GM13976 (cell line): ENCODE measurements at places on chromosomes 1 and 21.

DNA sequence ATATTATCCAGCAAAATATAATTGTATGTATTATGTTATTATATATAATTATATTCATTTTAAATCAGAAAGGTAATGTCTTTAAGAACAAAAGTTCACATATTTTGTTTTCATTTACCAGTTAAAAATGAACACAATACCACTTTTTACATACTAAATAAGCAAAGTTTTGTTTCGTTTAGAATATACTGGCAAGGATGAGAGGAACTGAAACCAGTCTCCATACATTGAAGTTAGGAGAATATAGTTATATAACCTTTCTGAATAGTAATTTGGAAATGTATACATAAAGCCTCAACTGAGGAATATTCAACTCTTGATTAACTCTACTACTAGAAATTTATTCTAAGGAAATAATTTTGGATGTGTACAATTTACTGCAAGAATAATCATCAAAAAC is 110.5 kb downstream of the ZNF644 start:
- DNase-seq = no peak

GRCh38 chr1:111956155-111956771 is 33.2 kb downstream of the KCND3 start:
- no peak for DNase-seq

DNA sequence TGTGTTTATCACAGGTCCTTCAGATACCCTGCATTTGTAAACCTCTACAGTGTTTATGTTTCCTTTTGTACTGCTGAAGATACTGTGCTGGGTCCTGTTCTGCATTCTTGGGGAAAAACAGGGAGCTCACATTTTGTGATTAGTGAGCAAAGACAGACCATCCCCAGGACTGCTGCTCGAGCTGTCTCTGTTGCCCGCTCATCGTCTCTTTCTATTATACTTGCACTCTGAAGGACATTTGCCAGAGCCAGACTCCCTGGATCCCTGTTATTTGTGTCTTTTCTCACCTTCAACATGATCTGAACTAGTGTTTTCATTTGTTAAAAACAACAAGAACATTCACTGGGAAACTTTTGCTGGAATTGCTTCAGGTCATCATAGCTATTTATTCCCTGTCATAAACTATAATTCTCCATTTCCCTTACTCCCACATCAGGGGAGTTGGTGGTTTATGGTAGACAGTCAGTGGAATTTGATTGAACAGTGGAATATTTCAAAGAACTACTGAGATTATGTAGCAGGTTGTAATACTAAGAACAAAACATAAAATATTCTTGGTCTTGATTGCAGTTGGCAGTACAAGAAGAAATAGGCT is 53.0 kb downstream of the PRRX1 start:
- DNase-seq = no peak

DNA sequence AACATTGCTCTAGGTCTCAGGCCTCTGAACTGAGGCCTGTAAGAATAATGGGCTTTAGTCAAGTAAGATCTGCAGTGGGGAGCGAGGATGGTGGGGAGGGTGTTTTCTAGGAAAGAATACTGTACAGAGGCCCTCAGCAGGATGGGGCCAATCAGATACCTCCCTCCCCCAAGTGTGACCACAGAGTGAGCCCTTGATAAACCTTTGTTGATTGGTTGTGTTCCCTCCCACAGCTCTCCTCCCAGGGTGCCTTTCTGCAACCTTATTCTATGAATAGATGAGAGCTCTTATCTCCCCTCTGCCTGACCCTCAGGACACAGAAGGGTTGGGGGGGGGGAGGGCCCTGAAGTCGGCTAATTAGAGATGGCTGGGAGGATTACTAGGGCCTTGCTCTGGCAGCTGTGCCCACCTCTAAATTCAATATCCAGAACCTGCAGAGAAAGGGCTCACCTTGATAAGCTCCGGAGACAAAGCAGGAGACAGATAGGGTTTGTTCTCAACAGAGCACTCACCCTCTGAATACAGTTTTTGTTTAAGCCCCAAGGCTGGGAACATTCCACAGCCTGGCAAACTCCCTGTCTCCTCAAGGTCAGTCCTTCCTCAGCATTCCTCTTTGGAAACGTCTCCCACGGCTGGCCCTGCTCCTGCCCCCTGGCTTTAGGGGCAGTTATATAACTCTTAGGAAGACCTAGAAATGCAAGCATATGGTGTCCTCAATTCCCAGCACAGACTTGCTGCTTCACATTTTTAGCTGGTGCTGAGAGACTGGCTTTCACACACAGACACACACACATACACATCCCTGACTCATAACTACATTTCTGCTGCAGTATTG is 42.9 kb downstream of the ATP1A1 start:
- no peak for DNase-seq

DNA sequence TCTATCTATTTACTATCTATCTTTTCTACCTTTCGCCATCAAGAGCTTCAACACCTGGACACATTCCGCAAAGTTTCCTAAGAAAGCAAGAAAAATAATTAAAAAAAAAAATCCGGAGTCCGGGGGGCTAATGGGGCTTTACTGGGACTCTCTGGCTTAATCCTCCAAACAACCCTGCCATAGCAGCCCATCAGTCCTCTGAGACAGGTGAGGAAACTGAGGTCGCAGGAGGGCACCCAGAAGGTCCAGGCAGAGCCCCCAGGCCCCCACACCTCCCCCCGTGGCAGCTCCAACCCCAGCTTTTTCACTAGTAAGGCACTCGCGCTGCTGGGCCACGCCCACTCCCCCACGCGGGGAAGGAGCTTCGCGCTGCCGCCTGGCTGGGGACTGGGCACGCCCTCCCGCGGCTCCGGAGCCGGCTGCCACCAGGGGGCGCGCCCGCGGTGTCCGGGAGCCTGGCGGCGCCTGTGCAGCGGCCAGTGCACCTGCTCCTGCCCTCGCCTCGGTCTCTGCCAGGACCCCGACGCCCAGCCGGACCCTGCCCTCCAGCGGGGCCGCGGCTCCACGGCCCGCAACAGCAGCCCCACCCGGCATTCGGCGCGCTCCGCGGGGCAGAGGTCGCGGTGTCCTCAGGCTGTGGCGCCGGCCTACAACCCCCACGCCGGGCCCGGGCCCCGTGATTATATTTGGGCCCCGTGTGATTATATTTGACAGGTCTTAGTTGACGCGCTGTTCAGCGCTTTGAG is 54.1 kb upstream of the SAMD11 start:
- DNase-seq = peak; percentile 86

- no peak for DNase-seq
Observed at GRCh38 chr1:40183055-40183710, 22.0 kb downstream of the RLF start.

GRCh38 chr1:230516889-230517288 is 90.8 kb upstream of the PGBD5 start:
- no peak for DNase-seq

DNA sequence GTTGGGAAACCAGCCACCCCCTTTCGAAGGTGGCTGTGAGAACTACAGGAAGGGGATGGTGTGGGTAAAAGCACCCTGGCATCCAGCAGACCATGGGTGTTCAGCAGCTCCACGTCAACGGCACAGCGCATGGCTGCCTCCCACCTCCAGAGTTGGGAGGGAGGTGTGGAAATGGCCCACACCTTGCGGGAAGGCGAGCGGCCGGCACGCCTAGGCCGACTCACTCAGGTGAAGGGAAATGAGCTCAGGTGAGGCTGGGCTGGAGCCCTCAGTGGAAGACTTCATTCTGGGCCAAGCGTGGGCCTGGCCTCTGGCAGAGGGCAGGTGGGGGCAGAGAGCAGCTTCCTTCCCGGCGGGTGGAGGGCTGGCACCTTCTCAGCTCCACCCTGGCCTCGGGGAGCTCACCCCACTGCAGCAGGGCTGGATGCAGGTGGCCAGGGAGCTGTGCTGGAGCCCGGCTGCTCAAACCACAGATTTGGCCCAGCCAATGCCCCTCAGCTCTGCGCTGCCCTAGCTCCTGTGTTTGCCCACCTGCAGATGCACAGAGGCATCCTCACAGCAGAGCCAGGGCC is 24.8 kb upstream of the ALDH4A1 start:
- peak; percentile 53 for DNase-seq

GRCh38 chr1:31510304-31510703 is 66.0 kb upstream of the TINAGL1 start:
- no peak for DNase-seq

GRCh38 chr21:44067011-44067839 is 40.0 kb upstream of the PWP2 start:
- DNase-seq = no peak

- no peak for DNase-seq
Observed at GRCh38 chr1:119660253-119661083, 12.4 kb upstream of the ZNF697 start.

DNA sequence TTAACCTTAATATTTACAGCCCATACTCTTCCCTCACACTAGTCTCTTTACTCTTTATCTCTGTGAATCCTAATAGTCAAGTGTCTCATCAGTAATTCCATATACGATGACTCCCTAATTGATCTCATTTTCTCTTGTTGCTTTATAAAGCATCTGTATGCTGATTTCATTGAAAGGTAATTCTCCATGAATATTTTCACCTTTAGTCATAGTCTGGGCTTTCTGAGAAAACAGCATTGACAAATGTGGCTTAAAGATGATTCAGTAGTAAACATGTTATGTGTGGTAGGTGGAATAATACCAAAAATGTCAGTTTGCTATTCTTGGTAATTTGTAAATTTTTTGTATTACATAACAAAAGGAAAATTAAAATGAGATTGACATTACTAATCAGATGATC is 1176.5 kb downstream of the NCAM2 start:
- DNase-seq = no peak

DNA sequence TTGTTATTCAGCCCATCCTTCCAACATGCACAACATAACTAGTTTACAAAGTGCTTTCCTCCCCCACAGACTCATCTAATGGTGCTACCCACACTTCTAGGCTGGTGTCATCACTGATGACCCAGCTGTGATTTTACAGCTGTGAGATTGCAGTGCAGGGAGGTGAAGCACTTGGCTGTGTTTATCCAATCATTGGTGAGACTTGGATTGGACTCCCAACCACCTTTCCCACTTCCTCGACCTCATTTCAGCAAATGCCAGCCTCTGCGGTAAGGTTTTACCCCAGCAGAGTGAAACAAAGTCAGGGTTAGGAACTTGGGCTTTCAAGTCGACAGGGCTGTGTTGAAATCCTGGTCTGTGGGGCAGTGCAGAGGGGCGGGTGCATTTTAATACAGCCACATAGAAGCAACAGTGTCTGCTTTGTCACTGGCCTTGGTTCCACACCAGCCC is 22.1 kb downstream of the ECHDC2 start:
- DNase-seq = no peak

DNA sequence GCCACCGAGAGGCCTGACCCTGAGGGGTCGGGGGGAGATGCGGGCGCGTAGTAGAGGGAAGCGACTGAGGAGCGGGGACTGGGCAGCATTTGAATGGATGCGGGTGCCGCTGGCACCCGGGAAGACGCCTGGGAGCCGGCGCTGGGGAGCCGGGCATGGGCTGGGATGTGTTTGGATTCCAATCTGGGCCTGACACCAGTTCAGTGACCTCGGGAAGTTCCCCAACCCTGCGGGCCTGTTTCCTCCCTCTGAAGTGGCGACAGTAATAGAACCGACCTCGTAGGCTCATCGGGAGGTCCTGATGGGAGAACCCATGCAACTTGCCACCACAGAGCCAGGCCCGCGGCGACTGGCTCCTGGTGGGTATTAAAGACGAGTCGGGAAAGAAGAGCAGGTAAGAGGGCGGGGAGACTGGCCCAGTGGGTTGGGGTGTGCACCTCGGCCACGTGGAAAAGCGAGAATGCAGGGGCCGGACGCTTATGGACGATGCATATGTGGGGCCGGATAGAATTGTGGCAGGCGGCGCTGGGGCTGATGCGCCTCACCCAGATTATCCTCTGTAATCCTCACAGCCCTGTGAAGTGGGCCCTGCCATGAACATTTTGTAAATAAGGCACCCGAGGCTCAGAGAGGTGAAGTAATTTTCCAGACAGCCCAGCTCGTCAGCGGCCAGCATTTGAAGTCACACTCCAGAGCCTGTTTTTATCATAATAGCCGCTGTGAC is 105.8 kb downstream of the SLC16A1 start:
- DNase-seq = no peak

GRCh38 chr21:28832013-28832714 is 160.5 kb downstream of the LTN1 start:
- DNase-seq = no peak

GRCh38 chr1:64197076-64197475 is 6.3 kb upstream of the UBE2U start:
- DNase-seq = no peak

- DNase-seq = no peak
Observed at GRCh38 chr21:40215941-40216340, 348.7 kb downstream of the PCP4 start.

DNA sequence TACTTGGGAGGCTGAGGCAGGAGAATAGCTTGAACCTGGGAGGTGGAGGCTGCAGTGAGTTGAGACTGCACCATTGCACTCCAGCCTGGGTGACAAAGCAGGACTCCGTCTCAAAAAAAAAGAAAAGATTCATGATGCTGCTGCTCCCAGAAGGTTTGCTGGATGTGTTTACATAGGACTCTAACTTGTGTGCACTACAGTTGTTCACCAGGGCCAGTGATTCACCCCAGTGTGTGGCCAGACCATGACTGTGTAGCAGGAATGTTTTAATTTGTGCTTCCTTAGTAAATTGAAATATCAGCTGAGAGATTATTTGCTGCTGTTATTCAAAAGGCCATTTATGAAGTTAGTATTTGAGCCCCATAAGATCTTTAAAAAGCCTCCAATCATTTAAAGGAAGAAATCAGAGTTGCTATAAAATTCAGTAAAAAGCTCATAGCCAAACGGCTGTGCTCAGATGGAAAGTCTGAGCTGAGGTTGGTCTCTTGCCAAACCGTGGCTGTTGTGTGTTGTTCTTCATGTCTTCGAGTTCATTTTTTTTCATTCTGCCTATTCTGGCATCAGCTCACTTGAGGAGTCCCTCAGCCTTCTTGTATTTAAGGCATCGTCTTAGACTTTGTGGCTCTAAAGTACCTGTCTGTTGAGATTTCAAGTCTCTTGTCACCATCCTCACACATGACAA is 18.1 kb upstream of the PGD start:
- DNase-seq = no peak

GRCh38 chr1:55986003-55986402 is 593.4 kb downstream of the PLPP3 start:
- DNase-seq = no peak

- no peak for DNase-seq
Observed at GRCh38 chr21:45086337-45086958, 12.1 kb downstream of the ADARB1 start.

GRCh38 chr21:17359781-17360180 is 153.1 kb upstream of the CXADR start:
- DNase-seq = no peak

DNA sequence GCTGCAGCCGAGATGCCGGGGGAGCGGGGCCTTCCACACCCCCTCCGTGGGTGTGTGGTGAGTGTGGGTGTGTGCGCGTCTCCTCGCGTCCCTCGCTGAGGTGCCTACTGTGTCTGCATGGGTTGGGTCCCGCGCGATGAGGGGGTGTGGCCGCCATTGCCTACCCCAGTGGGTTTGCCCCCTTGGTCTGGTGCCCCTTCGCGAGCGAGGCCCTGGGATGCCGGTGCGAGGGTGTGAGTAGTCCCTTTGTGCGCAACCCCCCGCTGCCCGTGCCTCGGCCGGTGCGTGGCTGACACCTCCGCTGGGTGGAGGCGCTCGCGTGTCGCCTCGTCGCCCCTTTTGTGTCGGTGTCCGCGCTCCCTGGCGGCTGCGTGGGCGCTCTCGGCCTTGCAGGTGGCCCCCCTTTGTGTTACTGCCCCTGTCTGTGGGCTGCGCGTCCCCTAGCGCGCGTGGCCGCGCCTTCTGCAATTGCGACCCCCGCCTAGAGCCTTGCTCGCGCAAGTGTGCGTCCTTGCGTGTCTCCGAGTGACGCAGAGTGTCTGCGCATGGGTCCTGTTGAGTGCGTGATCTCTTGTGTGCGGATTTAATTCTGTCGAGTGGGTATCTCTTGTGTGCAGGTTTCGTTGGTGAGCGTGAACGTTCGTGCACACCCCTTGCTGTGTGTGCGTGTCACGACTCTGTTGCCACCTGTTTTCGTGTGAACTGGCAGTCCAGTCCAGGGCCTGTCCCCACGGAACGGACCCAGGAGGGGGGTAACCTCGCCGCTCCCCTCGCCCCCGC is 553 bp downstream of the TTC3 start:
- peak; percentile 52 for DNase-seq
